Activated CD8-positive, alpha-beta T cell treated with anti-CD3 and anti-CD28 coated beads for 36 hours (primary cell): ENCODE measurements at places on chromosomes 1 and 21. TPM values are rescaled to one million over a fixed set of nuclear protein-coding genes. Genes with fewer than 3 reads are reported as not detected.
A peak's percentile ranks its signal among the peaks of the same experiment; 100 is the strongest.

DNA sequence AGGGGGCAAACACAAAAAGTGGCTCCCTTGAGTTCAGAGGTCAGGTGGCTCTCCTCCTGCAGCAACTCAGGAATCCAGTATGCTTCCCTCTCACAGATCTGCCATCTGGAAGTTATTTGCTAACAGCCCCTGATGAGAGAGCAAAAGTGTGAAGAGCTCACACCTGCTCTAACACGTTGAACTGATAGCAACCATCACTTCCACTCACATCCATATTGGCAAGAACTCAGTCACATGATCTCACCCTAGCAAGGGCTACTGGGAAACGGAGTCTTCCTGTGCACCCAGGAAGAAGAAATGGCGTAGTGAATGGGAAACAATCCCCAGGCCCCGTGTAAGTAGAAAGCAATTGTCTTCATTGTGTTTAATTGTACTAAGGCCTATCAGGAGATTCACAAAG lies 20.7 kb upstream of the SLC45A1 start:
- no peak overlapping the region for H3K4me3 ChIP-seq
- DNase-seq, result no peak
- peaks cover 6% of the 10 kb centered on the region for H3K27me3 ChIP-seq
- H3K36me3 ChIP-seq, result no peaks in the 10 kb centered on the region

DNA sequence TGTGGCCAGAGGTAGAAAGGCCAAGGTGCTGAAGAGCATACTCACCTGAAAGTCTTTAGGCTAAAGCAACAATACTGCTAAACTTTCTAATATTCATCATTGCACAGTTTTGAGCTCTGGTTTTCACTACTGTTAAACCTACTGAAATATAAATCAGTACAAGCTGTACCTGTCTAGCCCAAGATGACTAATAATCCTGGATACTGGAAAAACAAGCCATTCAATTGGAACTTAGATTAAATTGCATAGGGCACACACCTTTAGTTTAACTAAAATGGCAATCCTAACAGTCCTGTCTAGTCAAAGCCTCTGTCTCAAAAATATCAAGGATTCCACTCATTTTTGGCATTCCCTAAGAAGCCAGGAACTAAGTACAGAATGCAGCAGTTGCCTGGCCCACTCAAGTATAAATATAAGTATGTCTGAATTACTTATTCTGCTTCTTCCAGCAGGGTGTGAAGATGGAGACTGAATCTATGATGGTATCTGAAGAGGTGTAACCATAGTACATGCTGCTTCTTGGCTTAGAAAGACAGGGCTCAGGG lies 3.1 kb downstream of the CHML start:
- peaks cover 55% of the 10 kb centered on the region for H3K4me1 ChIP-seq
- H3K27me3 ChIP-seq, result no peaks in the 10 kb centered on the region
- no peak for DNase-seq
- H3K36me3 ChIP-seq, result peaks cover 46% of the 10 kb centered on the region
- no peak overlapping the region for H3K27ac ChIP-seq
- peak overlapping the region; percentile 91 for H3K4me3 ChIP-seq

GRCh38 chr21:21332492-21332891 lies 334.3 kb downstream of the NCAM2 start:
- no peak overlapping the region for H3K4me3 ChIP-seq
- H3K27ac ChIP-seq, result no peak overlapping the region
- H3K27me3 ChIP-seq, result no peaks in the 10 kb centered on the region
- H3K4me1 ChIP-seq, result no peaks in the 10 kb centered on the region

DNA sequence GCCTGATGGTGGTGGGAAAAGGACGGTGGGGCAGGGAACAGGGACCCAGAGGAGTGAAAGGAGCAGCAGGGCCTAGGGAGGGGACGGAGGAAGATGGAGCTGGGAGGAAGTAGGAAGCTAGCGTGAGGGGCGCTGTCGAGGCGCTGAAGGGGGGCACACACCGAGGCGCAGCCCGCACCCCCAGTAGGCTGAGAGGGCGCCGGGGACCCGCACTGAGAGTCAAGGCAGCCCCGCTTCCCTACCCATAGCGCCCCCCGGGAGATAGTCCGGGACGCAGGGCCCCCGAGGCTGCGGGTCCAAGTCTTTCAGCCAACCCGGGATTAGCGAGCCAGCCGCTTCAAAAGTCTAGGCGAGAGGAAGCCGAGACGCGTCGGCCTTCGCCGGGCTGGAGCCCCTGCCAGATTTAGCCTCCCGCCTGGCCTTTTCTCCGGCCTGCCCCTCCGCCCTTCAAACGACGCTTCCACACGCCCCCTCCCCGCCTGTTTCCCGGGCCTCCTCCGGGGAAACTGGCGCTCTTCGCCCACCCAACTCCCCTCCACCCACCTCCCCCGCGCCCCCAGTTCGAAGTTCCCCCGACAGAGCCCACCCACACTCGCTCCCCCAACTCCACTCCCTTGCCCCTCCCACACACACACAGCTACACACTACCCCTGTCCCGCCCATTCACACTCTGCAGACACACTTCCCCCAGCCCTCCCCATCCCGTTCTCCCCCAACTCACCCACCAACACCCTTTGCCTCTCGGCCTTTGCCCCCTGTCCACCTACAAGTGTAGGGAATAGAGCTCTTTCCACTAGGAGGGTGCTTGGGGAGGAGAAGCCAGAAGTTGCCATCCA lies 7.8 kb upstream of the PROX1 start:
- peaks cover 2% of the 10 kb centered on the region for H3K36me3 ChIP-seq
- no peak for DNase-seq
- no peak overlapping the region for H3K4me3 ChIP-seq
- H3K4me1 ChIP-seq, result peaks cover 11% of the 10 kb centered on the region
- H3K27me3 ChIP-seq, result peaks cover 76% of the 10 kb centered on the region

DNA sequence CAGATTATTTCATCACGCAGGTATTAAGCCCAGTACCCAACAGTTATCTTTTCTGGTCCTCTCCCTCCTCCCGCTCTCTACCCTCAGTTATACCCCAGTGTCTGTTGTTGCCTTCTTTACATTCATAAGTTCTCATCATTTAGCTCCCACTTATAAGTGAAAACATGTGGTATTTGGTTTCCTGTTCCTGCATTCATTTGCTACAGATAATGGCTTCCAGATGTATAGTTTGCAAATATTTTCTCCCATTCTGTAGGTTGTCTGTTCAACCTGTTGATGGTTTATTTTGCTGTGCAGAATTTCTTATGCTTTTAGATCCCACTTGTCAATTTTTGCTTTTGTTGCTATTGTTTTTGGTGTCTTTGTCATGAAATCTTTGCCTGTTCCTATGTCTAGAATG lies 21.1 kb upstream of the KCNH1 start:
- peaks cover 5% of the 10 kb centered on the region for H3K4me1 ChIP-seq
- no peaks in the 10 kb centered on the region for H3K36me3 ChIP-seq
- no peaks in the 10 kb centered on the region for H3K27me3 ChIP-seq
- no peak overlapping the region for H3K4me3 ChIP-seq
- H3K27ac ChIP-seq, result no peak overlapping the region

DNA sequence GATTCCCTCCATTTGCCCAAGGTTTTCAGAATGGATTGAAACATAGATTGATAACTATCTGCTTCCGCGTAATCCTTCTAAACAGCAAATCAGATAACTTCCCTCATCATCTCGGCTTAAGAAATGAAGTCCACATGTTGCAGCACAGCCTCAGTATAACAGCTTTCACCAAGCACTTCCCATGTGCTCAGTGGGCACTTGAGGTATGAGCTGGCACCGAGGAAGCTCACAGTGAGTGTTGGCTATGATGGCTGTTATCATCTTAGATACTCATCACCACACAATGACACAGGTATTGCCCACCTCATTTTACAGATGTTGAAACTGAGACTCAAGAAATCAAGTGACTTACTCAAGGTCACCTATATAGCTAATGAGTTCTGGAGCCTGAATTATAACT lies 43.2 kb downstream of the RCSD1 start:
- peaks cover 52% of the 10 kb centered on the region for H3K36me3 ChIP-seq
- peaks cover 56% of the 10 kb centered on the region for H3K4me1 ChIP-seq
- peak overlapping the region; percentile 16 for H3K27ac ChIP-seq
- DNase-seq, result no peak

- H3K27ac ChIP-seq, result no peak overlapping the region
- H3K36me3 ChIP-seq, result no peaks in the 10 kb centered on the region
- no peaks in the 10 kb centered on the region for H3K4me1 ChIP-seq
Measured at GRCh38 chr21:35563885-35564451, 496.4 kb downstream of the SETD4 start.

DNA sequence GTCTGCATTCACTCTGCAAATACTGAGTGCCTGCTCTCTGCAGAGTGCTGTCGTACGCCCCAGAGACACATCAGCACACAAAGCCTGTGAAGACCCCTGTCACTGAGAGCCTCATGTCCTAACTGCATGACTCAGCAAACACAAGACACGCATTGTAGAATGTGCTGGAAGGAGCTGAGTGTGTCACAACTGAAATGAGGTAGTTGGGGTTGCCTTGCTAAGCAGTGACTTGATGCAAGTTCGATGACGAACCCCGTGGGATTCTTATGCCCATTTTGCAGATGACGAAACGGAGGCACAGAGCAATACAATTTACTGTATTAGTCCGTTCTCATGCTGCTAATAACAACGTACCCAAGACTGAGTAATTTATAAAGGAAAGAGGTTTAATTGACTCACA lies 65.1 kb downstream of the RIPK4 start:
- no peak overlapping the region for H3K27ac ChIP-seq
- H3K27me3 ChIP-seq, result peaks cover 8% of the 10 kb centered on the region
- DNase-seq, result no peak
- H3K4me3 ChIP-seq, result no peak overlapping the region

GRCh38 chr1:183241471-183241870 lies 55.4 kb downstream of the LAMC2 start:
- peaks cover 4% of the 10 kb centered on the region for H3K27me3 ChIP-seq
- no peaks in the 10 kb centered on the region for H3K4me1 ChIP-seq
- H3K27ac ChIP-seq, result no peak overlapping the region
- DNase-seq, result no peak

GRCh38 chr1:240385985-240386978 lies 225.7 kb downstream of the GREM2 start:
- H3K4me3 ChIP-seq, result no peak overlapping the region
- DNase-seq, result no peak
- no peaks in the 10 kb centered on the region for H3K27me3 ChIP-seq
- H3K36me3 ChIP-seq, result no peaks in the 10 kb centered on the region
- H3K27ac ChIP-seq, result no peak overlapping the region
- no peaks in the 10 kb centered on the region for H3K4me1 ChIP-seq

DNA sequence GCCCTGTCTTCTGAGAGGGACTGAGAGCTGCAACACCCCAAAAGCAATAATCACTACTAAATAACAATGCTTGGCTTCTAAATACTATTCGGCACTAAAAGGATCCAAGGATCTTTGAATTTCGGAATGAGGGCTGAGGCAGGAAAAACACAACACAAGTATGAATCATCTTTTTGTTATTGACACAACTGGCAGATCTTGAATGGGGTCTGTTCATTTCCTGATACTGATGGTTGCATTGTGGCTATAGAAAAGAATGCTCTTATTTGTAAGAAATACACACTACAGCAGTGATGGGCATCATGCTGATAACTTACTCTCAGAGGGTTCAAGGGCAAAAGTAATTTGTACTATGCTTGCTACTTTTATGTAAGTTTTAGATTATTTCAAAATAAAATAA lies 149.2 kb upstream of the PLD5 start:
- no peaks in the 10 kb centered on the region for H3K36me3 ChIP-seq
- H3K4me1 ChIP-seq, result no peaks in the 10 kb centered on the region
- H3K27ac ChIP-seq, result no peak overlapping the region
- H3K27me3 ChIP-seq, result no peaks in the 10 kb centered on the region
- no peak for DNase-seq

- H3K36me3 ChIP-seq, result no peaks in the 10 kb centered on the region
- H3K27me3 ChIP-seq, result no peaks in the 10 kb centered on the region
- no peak overlapping the region for H3K4me3 ChIP-seq
- H3K4me1 ChIP-seq, result no peaks in the 10 kb centered on the region
- DNase-seq, result no peak
Measured at GRCh38 chr1:86176226-86176625, 19.7 kb upstream of the COL24A1 start.

GRCh38 chr1:165173409-165173808 lies 183.1 kb downstream of the LMX1A start:
- H3K4me1 ChIP-seq, result no peaks in the 10 kb centered on the region
- no peak overlapping the region for H3K4me3 ChIP-seq
- H3K27ac ChIP-seq, result no peak overlapping the region
- no peaks in the 10 kb centered on the region for H3K36me3 ChIP-seq
- no peak for DNase-seq
- H3K27me3 ChIP-seq, result no peaks in the 10 kb centered on the region

GRCh38 chr1:18012686-18013085 lies 94.9 kb upstream of the IGSF21 start:
- H3K4me1 ChIP-seq, result no peaks in the 10 kb centered on the region
- no peak for DNase-seq

GRCh38 chr21:42215942-42216725 lies 2.8 kb upstream of the ABCG1 start:
- no peaks in the 10 kb centered on the region for H3K36me3 ChIP-seq
- H3K4me3 ChIP-seq, result no peak overlapping the region

DNA sequence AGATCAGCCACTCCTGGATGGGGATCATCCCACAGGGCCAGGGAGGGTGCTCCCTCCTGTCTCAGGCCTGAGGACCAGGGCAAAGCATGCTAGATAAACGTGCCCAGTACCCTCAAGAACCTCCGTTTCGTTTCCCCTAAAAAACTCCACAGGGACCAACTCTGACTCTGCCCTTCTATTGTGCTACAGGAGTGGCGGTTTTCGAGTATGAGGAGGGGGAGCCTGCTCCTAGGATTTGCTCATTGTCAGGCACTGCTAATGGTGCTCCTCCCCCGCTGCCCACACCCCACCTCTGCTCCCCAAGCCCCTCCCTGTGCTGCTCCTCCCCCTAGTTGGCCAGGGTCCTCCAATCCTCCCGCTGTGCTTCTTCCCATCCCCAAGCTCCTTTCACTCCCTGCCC lies 32.0 kb downstream of the PGBD5 start:
- H3K27me3 ChIP-seq, result peaks cover 11% of the 10 kb centered on the region
- no peak overlapping the region for H3K27ac ChIP-seq
- no peak overlapping the region for H3K4me3 ChIP-seq
- no peaks in the 10 kb centered on the region for H3K36me3 ChIP-seq
- no peaks in the 10 kb centered on the region for H3K4me1 ChIP-seq

DNA sequence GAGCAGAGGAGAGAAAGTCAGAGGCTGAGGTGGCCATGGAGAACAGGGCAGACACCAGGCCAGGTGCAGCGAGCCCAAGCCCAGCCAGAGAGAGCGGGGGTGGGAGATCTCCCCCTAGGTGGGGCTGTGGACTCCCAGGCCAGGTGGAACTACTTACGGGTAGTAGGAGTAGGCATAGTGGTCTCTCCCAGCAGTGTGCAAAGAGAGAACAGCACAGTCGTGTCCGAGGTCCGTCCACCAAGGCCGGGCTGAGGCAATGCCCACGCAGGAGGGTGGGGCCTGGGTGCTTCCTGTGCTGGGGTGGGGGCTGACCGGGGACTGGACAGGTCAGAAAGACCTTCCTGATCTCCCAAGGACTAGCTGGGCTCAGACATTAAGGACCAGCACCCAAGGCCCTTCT lies 263.7 kb downstream of the PTPRU start:
- DNase-seq, result no peak
- no peaks in the 10 kb centered on the region for H3K4me1 ChIP-seq
- no peak overlapping the region for H3K4me3 ChIP-seq

- H3K4me3 ChIP-seq, result no peak overlapping the region
- H3K27me3 ChIP-seq, result no peaks in the 10 kb centered on the region
- DNase-seq, result no peak
- no peaks in the 10 kb centered on the region for H3K36me3 ChIP-seq
- no peaks in the 10 kb centered on the region for H3K4me1 ChIP-seq
Measured at GRCh38 chr1:246161626-246162025, 345.5 kb downstream of the SMYD3 start.

The HTR1D gene
- total RNA-seq, result not detected

The TAS1R3 gene
- total RNA-seq, result 0.13 TPM

The DDX59 gene
- total RNA-seq, result 22.5 TPM

The C1orf185 gene
- total RNA-seq, result not detected

The AGT gene
- not detected for total RNA-seq

The LCE1A gene
- not detected for total RNA-seq

The BSDC1 gene
- 33.3 TPM for total RNA-seq

The ERG gene
- total RNA-seq, result not detected

The RPE65 gene
- not detected for total RNA-seq

The GPR37L1 gene
- not detected for total RNA-seq

The FCRL1 gene
- total RNA-seq, result 0.29 TPM

The CELSR2 gene
- 3.1 TPM for total RNA-seq

The ARMH1 gene
- total RNA-seq, result 162 TPM
